A172 (cell line): ENCODE measurements at places on chromosomes 1 and 21. TPM values are rescaled to one million over a fixed set of nuclear protein-coding genes. Genes with fewer than 3 reads are reported as not detected.

DNA sequence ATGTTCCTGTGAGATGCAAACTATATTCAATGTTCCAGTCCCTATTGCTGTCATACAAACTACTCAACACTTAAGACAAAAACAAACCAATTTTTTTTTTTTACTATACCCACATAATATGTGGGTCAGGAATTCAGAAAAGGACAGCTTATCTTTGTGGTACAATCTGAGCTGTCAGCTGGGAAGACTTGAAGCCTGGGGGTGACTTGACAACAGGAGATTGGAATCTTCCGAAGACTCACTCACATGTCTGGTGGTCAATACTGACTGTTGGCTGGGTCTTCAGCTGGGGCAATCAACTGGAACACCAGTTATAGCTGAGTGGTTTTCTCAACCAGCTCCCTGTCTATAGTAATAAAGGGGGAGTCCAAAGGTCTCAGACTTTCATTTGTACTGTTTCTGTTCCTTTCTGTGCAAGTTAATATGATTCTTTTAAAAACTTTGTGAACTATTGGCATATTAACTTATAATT lies 81.7 kb upstream of the ATP1B1 start:
- no peak for DNase-seq

GRCh38 chr1:98086796-98087441 lies 166.1 kb upstream of the DPYD start:
- peak; percentile 98 for DNase-seq

- no peak for DNase-seq
These were observed 2.6 kb upstream of the CD2 start for GRCh38 chr1:116751621-116752020.

DNA sequence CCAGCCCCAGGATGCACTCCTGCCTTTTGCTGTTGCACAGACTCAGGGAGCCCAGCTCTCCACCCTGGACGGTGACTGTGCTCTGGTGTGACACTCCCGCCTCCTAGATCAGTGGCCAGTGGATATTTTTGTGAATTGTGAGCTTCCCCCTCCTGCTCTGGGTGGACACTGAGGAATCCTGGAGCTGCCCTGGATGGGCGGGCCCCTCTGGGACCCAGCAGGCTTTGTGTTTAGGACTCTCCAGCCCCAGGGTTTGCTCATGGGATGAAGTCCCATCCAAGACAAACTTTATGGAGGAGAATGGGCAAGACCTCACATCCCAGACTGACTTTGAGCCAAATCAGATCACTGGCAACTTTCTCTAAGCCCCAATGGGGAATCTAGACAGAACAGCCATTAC lies 16.1 kb downstream of the SLC6A9 start:
- DNase-seq: no peak

GRCh38 chr1:221264848-221265247 lies 385.6 kb downstream of the HLX start:
- no peak for DNase-seq

- no peak for DNase-seq
These were observed 23.2 kb downstream of the HAX1 start for GRCh38 chr1:154295408-154296235.

DNA sequence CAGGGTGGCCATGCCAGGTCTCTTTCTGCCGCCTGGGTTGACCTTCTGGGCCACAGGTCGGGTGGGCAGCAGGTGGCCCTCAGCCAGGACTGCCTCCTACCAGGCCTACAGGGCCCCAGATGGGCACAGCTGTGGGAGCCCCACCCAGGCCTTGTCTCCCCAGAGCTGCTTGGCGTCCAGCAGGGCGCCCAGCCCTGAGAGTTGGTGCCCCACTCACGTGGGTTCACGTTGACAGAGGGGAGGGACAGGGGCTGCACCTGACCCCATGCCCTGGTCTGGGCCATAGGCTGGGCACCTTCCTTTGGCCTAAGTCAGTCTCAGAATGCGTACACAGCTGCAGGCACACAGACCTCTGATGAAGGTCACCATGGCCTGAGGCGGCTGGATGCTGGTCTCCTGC lies 16.7 kb downstream of the PRDM16 start:
- DNase-seq: no peak

The S100A3 gene
- 90.9 and 103 TPM in 2 replicates for total RNA-seq

The CALML6 gene
- not detected in 2 replicates for total RNA-seq

The PLPPR4 gene
- total RNA-seq: 0.29 and 0.57 TPM in 2 replicates

The C1orf87 gene
- not detected in 2 replicates for total RNA-seq

The ZNF683 gene
- not detected in 2 replicates for total RNA-seq

The FCRLB gene
- total RNA-seq: 2.7 and 3.1 TPM in 2 replicates

The LCE2C gene
- not detected in 2 replicates for total RNA-seq

The KRTAP6-3 gene
- not detected in 2 replicates for total RNA-seq

The FBXO2 gene
- total RNA-seq: 1.3 and 1.9 TPM in 2 replicates
